Chondrocyte (in vitro differentiated cells): ENCODE measurements at places on chromosomes 5 and 9. TPM values are rescaled to one million over a fixed set of nuclear protein-coding genes. Genes with fewer than 3 reads are reported as not detected.
A peak's percentile ranks its signal among the peaks of the same experiment; 100 is the strongest.

GRCh38 chr5:62127098-62127736, 178.8 kb upstream of the KIF2A start:
- H3K36me3 ChIP-seq, result no peaks in the 10 kb centered on the region
- no peak for DNase-seq
- H3K4me1 ChIP-seq, result no peaks in the 10 kb centered on the region
- H3K27me3 ChIP-seq, result peaks cover 7% of the 10 kb centered on the region
- H3K27ac ChIP-seq, result no peak overlapping the region

- H3K36me3 ChIP-seq, result no peaks in the 10 kb centered on the region
- H3K27me3 ChIP-seq, result peaks cover 2% of the 10 kb centered on the region
- H3K4me1 ChIP-seq, result peaks cover 17% of the 10 kb centered on the region
- H3K4me3 ChIP-seq, result no peak overlapping the region
- no peak overlapping the region for H3K27ac ChIP-seq
These were observed 2180.4 kb upstream of the C9orf72 start for GRCh38 chr9:29753638-29754037.

The SLC4A9 gene
- not detected in 3 replicates for total RNA-seq

DNA sequence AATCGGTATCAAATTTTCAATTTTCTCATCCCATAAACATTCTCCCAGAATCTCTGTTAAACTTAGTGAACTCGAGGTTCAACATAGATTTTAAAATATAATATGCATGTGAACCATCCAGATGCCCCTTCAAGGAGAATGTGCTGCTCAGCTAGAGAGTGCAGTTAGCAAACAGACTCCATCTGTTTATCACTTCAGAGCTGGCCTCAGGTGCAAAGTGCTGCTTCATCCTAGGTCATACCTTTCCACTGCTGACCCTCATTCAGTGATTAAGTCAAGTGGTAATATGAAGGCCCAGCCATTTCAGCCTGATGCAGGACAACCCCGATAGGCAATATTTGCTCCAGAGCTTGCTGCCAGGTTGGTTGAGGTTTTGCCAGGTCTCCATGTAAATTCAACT, 339.0 kb upstream of the POU5F2 start:
- H3K27me3 ChIP-seq, result no peaks in the 10 kb centered on the region
- H3K36me3 ChIP-seq, result no peaks in the 10 kb centered on the region
- no peak for DNase-seq
- H3K4me3 ChIP-seq, result no peak overlapping the region
- H3K4me1 ChIP-seq, result peaks cover 13% of the 10 kb centered on the region

DNA sequence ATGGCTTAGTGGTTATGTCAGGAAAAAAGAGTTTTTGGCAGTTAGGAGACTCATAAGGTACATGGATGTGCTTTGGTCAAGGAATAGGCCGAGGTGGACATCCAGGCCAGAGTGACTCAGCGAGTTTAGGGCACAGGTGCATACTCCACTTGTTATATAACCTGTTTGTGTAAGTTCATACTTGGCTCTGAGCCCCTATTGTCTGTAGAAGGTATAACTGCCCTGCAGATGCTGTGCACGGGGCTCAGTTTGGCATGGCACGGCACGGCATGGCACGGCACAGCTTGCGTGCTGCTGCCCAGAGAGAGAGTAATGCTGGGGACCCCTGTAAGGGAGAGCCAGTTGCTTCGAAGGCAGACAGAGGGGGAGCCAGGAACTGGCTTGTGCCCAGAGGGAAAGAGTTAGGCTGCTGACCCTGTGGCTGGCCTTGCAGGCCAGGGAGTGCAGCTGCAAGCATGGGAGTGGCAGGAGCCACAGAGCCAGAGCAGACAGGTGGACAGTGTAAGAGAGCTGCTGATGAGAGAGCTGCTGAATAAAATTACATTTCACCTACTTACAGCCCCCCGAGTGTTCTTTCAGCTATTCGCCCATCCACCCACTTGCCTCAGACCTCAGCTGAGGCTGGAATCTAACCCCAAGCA, 32.2 kb downstream of the GCNT4 start:
- H3K4me1 ChIP-seq, result peaks cover 8% of the 10 kb centered on the region
- H3K36me3 ChIP-seq, result no peaks in the 10 kb centered on the region
- H3K4me3 ChIP-seq, result no peak overlapping the region
- H3K27ac ChIP-seq, result no peak overlapping the region
- DNase-seq, result no peak

GRCh38 chr5:116291271-116291670, 206.4 kb downstream of the COMMD10 start:
- no peak for DNase-seq
- H3K4me3 ChIP-seq, result no peak overlapping the region
- H3K4me1 ChIP-seq, result peaks cover 27% of the 10 kb centered on the region
- peak overlapping the region; percentile 91 for H3K27ac ChIP-seq
- no peaks in the 10 kb centered on the region for H3K27me3 ChIP-seq

- H3K27ac ChIP-seq, result peak overlapping the region; percentile 57
- peak overlapping the region; percentile 88 for H3K4me3 ChIP-seq
- H3K27me3 ChIP-seq, result no peaks in the 10 kb centered on the region
- DNase-seq, result no peak
- H3K36me3 ChIP-seq, result peaks cover 7% of the 10 kb centered on the region
- peaks cover 26% of the 10 kb centered on the region for H3K4me1 ChIP-seq
These were observed 448 bp downstream of the RELL2 start for GRCh38 chr5:141637123-141637766.

- no peaks in the 10 kb centered on the region for H3K36me3 ChIP-seq
- no peaks in the 10 kb centered on the region for H3K27me3 ChIP-seq
- DNase-seq, result no peak
- H3K4me3 ChIP-seq, result no peak overlapping the region
These were observed 78.8 kb downstream of the F2RL2 start for GRCh38 chr5:76544268-76544926.

The ZNF366 gene
- not detected in 3 replicates for total RNA-seq

DNA sequence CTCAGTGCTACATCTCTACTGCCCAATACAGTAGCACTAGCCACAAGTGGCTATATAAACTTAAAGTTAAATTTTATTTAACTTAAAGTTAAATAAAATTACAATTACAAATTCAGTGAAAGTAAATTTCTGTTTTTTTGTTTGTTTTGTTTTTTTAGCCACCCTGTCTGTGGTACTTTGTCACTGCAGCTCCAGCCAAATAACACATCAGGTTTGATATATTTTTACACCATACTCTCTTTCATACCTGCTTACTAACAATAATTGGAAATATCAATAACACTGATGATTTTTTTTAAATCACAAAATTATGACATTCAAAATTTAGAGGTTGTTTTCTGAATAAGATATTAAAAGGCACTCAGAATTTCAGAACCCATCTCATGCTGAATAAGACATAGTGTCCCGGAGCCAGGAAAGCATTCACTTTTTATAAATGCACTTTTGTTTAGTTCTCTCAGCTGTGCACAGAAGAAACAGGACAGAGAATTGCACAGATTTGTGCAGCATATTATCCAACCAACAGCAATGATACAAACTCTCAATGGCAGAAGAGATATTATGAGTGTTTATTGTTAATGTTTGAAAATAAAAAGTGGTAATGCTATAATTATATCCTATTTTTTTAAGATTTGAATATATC, 92.6 kb downstream of the EDIL3 start:
- peak overlapping the region; percentile 23 for H3K27ac ChIP-seq
- no peak for DNase-seq
- no peaks in the 10 kb centered on the region for H3K36me3 ChIP-seq
- H3K4me1 ChIP-seq, result peaks cover 71% of the 10 kb centered on the region
- H3K27me3 ChIP-seq, result no peaks in the 10 kb centered on the region

GRCh38 chr5:125823572-125823971, 599.6 kb upstream of the GRAMD2B start:
- no peaks in the 10 kb centered on the region for H3K27me3 ChIP-seq
- H3K4me3 ChIP-seq, result no peak overlapping the region

The KCNV2 gene
- total RNA-seq, result not detected in 3 replicates

GRCh38 chr9:121601194-121601593, 50.2 kb upstream of the DAB2IP start:
- peaks cover 22% of the 10 kb centered on the region for H3K4me1 ChIP-seq
- H3K27ac ChIP-seq, result no peak overlapping the region
- peaks cover 3% of the 10 kb centered on the region for H3K27me3 ChIP-seq
- no peaks in the 10 kb centered on the region for H3K36me3 ChIP-seq
- no peak for DNase-seq
- H3K4me3 ChIP-seq, result no peak overlapping the region

- H3K27ac ChIP-seq, result no peak overlapping the region
- H3K4me1 ChIP-seq, result peaks cover 15% of the 10 kb centered on the region
- H3K36me3 ChIP-seq, result peaks cover 4% of the 10 kb centered on the region
- H3K27me3 ChIP-seq, result peaks cover 2% of the 10 kb centered on the region
- H3K4me3 ChIP-seq, result no peak overlapping the region
These were observed 23.2 kb downstream of the PRDM6 start for GRCh38 chr5:123112196-123112595.

The PCSK1 gene
- total RNA-seq, result 0.05 TPM in 1 of 3 replicates, not detected in the others

The ISL1 gene
- not detected in 3 replicates for total RNA-seq

DNA sequence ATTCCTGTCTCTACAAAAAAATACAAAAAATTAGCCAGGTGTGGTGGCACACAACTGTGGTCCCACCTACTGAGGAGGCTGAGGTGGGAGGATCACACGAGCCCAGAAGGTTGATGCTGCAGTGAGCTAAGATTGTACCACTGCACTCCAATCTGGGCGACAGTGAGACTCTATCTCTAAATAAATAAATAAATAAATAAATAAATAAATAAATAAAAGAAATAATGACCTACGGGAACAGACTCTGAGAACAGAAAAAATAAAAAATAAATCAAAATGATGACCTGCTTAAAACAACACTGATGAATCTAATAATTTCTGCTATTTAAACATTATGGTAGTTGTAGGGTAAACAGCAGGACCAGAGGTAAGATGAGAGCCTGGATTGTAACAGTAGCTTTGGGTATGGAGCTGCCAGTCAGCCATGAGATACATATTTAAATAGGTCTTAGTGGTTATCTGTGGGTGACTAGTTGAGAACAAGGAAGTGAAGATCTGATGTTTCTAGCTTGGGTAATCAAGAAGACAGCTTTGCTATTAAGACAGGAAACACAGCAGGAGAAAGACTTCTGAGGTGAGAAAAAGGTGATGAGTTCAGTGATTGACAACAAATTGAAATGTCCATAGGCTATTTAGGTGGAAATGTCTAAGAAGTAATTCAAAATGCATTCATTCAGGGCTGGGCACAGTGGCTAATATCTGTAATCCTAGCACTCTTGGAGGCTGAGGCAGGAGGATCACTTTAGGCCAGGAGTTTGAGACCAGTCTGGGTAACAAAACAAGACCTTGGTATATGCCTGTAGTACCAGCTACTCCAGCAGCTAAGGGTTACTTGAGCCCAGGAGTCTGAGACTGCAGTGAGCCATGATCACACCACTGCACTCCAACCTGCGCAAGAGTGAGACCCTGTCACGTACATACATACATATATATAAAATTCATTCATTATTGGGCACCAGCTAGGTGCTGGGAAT, 11.0 kb downstream of the RNF145 start:
- DNase-seq, result no peak
- H3K27me3 ChIP-seq, result no peaks in the 10 kb centered on the region
- no peak overlapping the region for H3K27ac ChIP-seq

GRCh38 chr5:163832155-163832554, 326.7 kb downstream of the MAT2B start:
- no peaks in the 10 kb centered on the region for H3K4me1 ChIP-seq
- no peak overlapping the region for H3K27ac ChIP-seq
- DNase-seq, result no peak

- H3K4me3 ChIP-seq, result no peak overlapping the region
- peak overlapping the region; percentile 56 for H3K27ac ChIP-seq
- H3K4me1 ChIP-seq, result peaks cover 17% of the 10 kb centered on the region
- no peak for DNase-seq
These were observed 113.8 kb downstream of the MSX2 start for GRCh38 chr5:174837919-174838902.

The CDX1 gene
- total RNA-seq, result 0.44 to 0.57 TPM in 2 of 3 replicates, not detected in the other

The HRCT1 gene
- total RNA-seq, result 7.2 to 16.6 TPM (median 7.8 TPM) in 3 replicates

The SEMA6A gene
- 3.5 to 4.9 TPM (median 3.9 TPM) in 3 replicates for total RNA-seq

- no peaks in the 10 kb centered on the region for H3K27me3 ChIP-seq
- peaks cover 19% of the 10 kb centered on the region for H3K4me1 ChIP-seq
- peaks cover 2% of the 10 kb centered on the region for H3K36me3 ChIP-seq
- H3K4me3 ChIP-seq, result peak overlapping the region; percentile 85
- H3K27ac ChIP-seq, result peak overlapping the region; percentile 7
These were observed 522 bp downstream of the CDK20 start for GRCh38 chr9:87973730-87974292.

The PSAT1 gene
- total RNA-seq, result 45.0 to 302 TPM (median 299 TPM) in 3 replicates

DNA sequence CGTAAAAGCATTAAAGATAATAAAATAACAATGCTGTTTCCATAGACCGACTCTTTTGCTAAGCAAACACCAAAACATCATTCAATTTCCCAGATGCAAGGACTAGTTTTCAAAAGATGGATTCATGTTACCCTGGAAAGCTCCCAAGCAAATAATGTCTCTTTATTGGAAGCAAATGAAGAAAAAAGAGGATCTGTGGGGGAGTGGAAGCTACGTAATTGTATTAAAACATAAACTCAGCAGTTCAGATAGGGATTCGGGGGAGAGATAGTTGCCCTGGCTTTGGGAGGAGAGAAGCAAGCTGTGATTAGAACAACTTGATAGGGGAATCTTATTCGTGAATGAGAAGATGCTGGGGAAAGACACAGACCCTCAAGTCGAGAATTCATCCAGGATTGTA, 491.0 kb upstream of the CLINT1 start:
- H3K4me1 ChIP-seq, result peaks cover 9% of the 10 kb centered on the region
- H3K27me3 ChIP-seq, result no peaks in the 10 kb centered on the region
- no peak overlapping the region for H3K27ac ChIP-seq
- peaks cover 4% of the 10 kb centered on the region for H3K36me3 ChIP-seq
- no peak overlapping the region for H3K4me3 ChIP-seq

- peaks cover 14% of the 10 kb centered on the region for H3K4me1 ChIP-seq
- no peaks in the 10 kb centered on the region for H3K27me3 ChIP-seq
- no peak overlapping the region for H3K27ac ChIP-seq
- no peak overlapping the region for H3K4me3 ChIP-seq
These were observed 70.3 kb downstream of the UGCG start for GRCh38 chr9:111966861-111967291.

- peaks cover 95% of the 10 kb centered on the region for H3K36me3 ChIP-seq
- H3K27ac ChIP-seq, result peak overlapping the region; percentile 100
- no peaks in the 10 kb centered on the region for H3K27me3 ChIP-seq
These were observed 6.3 kb downstream of the STC2 start for GRCh38 chr5:173321886-173322285.

GRCh38 chr5:15601274-15601673, 101.3 kb downstream of the FBXL7 start:
- no peaks in the 10 kb centered on the region for H3K27me3 ChIP-seq
- no peak overlapping the region for H3K27ac ChIP-seq
- H3K36me3 ChIP-seq, result peaks cover 2% of the 10 kb centered on the region
- H3K4me1 ChIP-seq, result peaks cover 36% of the 10 kb centered on the region

- no peak for DNase-seq
- H3K4me3 ChIP-seq, result no peak overlapping the region
- H3K27ac ChIP-seq, result no peak overlapping the region
- no peaks in the 10 kb centered on the region for H3K27me3 ChIP-seq
These were observed 74.2 kb downstream of the PTPN3 start for GRCh38 chr9:109423877-109424276.

The TLR4 gene
- 9.5 to 13.6 TPM (median 11.6 TPM) in 3 replicates for total RNA-seq

The PRUNE2 gene
- total RNA-seq, result 5.5 to 11.4 TPM (median 10.5 TPM) in 3 replicates

DNA sequence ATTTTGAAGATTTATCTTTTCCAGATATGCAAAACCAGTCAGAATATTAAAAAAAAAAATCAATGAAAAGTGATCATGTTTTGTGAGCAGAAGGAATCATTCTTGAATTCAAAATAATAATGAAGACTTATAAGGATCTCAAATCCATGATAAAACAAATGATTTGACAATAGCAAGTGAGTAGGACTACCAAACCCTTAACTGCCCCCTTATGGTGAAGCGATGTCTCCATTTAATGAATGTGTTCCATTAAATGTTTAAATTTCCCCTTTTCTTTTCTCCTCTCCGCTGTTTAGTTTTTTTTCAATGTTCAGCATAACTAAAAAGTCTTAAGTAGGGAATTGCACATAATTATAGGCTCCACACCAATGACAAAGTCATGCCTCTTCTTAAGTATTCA, 12.2 kb upstream of the MARCHF3 start:
- no peak overlapping the region for H3K4me3 ChIP-seq
- no peaks in the 10 kb centered on the region for H3K27me3 ChIP-seq

The ZNF474 gene
- 0.25 to 1.2 TPM (median 0.33 TPM) in 3 replicates for total RNA-seq
